NCI-H187 (cell line): ENCODE measurements at places on chromosomes 1 and 21.

- DNase-seq: peak; percentile 55
Observed at GRCh38 chr1:47901001-47901575, 96.1 kb downstream of the TRABD2B start.

- no peak for DNase-seq
Observed at GRCh38 chr1:192225703-192226102, 67.4 kb downstream of the RGS18 start.

GRCh38 chr21:39364949-39365348, 16.1 kb upstream of the HMGN1 start:
- DNase-seq: no peak

- DNase-seq: no peak
Observed at GRCh38 chr1:206505702-206506355, 1.5 kb upstream of the RASSF5 start.
